A172 (cell line): ENCODE measurements at places on chromosomes 12 and 14. TPM values are rescaled to one million over a fixed set of nuclear protein-coding genes. Genes with fewer than 3 reads are reported as not detected.

DNA sequence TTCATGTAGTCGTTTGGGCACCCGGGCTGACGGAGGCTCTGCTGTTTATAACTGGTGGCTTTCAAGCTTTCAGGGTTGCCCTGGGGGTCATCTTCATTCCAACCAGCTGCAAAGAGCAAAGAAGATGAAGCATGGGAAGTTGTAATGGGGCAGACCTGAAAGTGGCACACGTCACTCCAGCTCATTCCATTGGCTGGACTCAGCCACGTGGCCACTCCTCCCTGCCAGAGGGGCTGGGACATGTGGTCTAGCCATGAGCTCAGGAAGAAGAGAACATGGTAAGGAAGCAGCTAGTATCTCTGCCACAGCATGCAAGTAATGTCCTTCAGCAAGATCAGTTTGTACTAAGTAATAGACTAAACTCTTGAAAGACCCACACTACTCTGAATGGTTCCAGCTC is 51.7 kb upstream of the FERMT2 start:
- DNase-seq = no peak

NEUROD4 gene
- not detected in 2 replicates for total RNA-seq

DNA sequence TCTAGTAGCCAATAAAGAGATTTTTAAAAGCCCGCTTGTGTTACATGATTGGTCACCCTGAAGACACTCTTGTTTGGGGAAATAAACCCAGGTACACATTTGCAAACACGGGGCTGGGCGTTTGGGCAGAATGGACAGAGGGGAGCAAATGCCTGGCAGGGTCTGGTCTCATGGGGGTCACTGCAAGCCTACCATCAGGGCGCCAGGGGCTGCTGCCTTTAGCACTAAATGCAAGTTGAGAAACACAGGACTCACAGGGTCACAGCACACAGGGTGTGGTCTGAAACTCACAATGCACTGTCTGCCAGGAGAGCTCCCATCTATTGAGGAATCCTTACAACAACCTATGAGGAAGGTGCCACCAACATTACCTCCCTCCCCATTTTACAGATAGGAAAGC is 62.6 kb downstream of the CHGA start:
- no peak for DNase-seq

- DNase-seq = no peak
Measured at GRCh38 chr12:85955127-85955526, 81.0 kb downstream of the NTS start.
